ENCODE measurements at places on chromosomes 16 and 17.
A peak's percentile ranks its signal among the peaks of the same experiment; 100 is the strongest.

DNA sequence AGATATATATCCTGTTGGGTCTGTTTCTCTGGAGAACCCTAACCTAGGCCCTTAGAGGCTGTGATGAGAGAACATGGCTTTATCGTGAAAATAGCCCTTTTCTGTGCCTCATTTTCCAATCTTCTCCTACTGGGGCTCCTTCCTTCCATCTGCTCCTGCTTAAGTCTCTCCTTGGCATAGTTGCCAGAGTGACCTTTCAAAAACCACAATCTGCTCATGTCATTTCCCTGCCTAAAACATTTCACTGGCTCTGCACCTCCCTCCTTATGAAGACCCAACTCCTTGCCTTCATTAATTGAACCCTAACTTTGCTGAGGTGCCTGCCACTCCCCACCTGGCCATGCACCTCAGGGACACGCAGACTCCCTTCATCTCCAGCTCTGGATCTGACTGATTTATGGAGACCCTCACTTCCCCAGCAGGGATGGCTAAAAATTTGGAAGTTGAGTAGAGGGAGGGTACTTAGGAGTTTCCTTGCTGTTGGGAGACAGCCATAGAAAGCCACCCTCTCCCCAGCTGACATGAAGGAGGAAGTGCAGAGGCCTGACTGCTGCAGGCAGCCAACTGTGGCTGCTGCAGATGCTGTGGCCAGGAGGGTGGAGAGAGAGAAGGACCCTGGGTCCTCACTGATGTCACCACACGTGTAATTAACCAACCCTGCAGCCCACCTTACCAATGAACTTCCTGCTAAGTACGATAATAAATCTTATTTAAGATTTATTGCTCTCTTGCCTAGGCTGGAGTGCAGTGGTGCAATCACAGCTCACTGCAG is 6.3 kb upstream of the GGA2 start:
- no peak for DNase-seq

GRCh38 chr16:67672739-67673662 is 6.4 kb downstream of the C16orf86 start:
- no peak for DNase-seq

DNA sequence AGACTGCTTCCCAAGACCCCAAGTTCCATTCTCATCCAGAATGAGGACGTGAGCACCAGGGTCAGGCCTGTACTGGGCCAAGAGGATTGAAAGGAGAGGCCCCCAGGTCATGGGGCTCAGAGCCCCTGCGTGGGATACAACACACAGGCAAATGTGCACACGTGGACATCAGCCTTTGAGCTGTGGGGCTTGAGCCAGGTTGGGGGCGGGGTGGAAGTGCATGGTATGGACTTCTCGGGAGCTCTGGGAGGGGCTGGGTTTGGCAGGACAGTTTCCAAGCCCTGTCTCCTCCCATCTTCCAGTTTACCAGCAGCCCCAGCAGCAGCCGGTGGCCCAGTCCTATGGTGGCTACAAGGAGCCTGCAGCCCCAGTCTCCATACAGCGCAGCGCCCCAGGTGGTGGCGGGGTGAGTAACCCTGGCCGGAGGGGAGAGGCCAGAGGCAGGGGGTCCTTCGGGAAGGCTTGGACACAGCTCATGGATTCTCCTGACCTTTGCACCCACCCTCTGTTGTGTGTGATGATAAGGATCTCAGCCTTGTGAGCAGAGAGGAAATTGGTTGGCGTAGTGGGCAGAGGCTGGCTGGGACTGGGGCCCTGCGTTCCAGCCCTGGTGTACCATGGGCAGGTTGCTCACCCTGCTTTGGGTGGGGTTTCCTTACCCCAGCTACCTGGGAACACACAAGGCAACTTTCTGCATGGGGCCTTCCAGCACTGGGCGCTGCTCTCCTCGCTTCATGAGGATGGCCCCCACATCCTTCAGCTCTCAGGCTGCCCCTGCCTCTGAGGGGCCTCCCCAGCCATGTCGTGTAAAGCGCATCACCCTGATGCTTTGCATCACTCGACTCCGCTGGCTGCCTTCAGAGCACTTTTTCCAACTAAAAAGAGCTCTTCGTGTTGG is 10.4 kb upstream of the LASP1NB start:
- no peak for DNase-seq

- no peak for DNase-seq
Measured at GRCh38 chr17:19812407-19812806, 55.3 kb downstream of the ULK2 start.

GRCh38 chr17:45905814-45906213 is 11.5 kb downstream of the MAPT start:
- no peak for DNase-seq

GRCh38 chr17:32191306-32191705 is 49.0 kb downstream of the RHOT1 start:
- DNase-seq, result no peak

DNA sequence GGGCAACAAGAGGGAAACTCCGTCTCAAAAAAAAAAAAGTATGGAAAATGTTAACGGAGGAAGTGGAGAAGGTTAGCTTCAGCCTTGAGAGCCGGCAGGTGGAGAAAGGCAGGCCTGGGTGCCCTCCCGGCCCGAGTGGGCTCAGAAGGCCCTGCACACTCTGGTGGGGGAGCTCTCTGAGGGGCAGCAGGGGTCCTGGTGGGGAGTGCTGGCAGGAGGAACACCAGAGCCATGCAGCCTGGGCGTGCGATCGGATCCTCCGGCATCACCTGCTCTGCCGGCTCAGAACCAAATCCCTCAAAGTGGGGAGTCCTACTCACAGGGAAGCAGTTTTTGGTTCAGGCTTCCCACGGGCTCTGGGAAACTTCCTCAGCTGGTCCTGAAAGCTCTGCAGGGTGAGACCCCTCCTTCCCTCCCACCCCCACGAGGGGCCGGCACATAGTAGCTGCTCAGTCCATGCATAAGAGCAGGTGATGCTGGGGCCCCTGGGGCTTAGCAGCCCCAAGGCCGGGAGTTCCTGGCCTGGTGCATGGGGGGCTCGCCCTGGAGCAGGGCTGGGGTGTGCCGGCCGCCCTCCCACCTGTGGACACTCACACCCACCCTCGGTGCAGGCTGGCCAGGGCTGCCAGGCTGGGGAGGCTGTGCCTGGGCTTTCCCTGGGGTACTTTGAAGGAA is 1.2 kb downstream of the FN3K start:
- DNase-seq, result no peak

DNA sequence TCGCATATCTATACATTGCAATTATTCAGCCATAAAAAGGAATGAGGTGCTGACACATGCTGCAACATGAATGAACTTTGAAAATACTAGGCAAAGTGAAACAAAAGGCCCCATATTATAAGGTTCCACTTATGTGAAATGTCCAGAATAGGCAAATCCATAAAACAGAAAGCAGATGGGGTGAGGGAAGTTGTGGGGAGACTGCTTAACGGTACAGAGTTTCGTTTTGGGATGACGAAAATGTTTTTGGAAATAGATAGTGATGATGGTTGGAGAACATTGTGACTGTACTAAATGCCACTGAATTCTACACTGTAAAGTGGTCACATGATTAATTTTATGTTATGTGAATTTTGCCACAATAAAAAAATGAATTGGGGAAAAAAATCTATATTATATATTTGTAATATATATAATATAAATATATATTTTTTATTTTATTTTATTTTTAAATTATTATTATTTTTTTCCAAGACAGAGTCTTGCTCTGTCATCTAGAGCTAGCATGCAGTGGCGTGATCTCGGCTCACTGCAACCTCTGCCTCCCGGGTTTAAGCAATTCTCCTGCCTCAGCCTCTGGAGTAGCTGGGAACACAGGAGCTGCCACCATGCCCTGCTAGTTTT is 4.2 kb upstream of the GNA13 start:
- DNase-seq, result no peak

GRCh38 chr17:70523426-70523825 is 354.1 kb downstream of the KCNJ2 start:
- no peak for DNase-seq

GRCh38 chr17:50638966-50639713 is 4.5 kb downstream of the ABCC3 start:
- no peak for DNase-seq

DNA sequence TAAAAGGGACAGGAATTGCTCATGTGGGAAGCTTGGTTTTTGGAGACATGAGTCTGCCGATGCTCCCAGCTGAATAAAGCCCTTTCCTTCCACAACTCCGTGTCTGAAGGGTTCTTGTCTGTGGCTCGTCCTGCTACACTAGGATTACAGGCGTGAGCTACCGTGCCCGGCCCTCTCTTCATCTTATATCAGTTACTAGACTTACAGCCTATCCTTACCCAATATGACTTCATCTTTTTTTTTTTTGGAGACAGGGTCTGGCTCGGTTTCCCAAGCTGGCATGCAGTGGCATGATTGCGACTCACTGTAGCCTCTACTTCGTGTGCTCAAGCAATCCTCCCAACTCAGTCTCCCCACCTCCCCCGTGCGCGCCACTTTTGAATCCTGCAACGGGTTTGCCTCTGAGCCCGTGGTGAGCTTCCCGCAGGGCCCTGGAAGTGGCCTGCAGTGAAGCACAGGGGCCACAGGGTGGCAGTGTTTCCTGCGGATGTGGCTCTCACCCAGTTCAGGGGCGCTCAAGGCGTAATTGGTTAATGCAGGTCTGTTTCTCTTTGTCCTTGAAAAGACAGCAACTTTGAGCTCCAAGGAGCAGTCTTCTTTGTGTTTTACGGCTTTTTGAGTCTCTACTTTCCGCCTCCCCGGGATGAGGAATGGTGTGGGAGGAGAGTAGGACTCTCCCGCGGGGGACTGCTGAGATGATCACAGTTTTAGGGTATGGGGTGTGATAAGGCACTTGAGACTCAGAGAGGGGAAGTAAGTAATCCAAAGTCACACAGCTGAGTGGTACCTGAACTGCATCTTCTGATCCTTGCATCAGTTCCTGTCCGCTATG is 22.7 kb upstream of the GPRC5B start:
- peak; percentile 58 for DNase-seq

- no peak for DNase-seq
Measured at GRCh38 chr16:48323783-48324775, 61.1 kb downstream of the SIAH1 start.

DNA sequence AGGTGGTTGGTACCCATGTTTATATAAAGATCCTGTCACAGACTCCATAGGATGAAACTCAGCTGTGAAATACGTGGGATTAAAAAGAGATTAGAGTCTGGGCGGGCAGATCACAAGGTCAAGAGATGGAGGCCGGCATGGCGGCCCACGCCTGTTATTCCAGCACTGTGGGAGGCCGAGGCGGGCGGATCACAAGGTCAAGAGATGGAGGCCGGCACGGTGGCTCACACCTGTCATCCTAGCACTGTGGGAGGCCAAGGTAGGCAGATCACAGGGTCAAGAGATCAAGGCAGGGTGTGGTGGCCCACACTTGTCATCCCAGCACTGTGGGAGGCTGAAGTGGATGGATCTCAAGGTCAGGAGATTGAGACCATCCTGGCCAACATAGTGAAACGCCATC is 3.9 kb downstream of the ANAPC11 start:
- no peak for DNase-seq

GRCh38 chr16:55656691-55657092 is 904 bp downstream of the SLC6A2 start:
- DNase-seq, result no peak

- peak; percentile 28 for DNase-seq
Measured at GRCh38 chr17:11644265-11645212, 46.3 kb downstream of the DNAH9 start.
